CD4-positive, CD25-positive, alpha-beta regulatory T cell (primary cell): ENCODE measurements at places on chromosomes 2 and 18. TPM values are rescaled to one million over a fixed set of nuclear protein-coding genes. Genes with fewer than 3 reads are reported as not detected.

DNA sequence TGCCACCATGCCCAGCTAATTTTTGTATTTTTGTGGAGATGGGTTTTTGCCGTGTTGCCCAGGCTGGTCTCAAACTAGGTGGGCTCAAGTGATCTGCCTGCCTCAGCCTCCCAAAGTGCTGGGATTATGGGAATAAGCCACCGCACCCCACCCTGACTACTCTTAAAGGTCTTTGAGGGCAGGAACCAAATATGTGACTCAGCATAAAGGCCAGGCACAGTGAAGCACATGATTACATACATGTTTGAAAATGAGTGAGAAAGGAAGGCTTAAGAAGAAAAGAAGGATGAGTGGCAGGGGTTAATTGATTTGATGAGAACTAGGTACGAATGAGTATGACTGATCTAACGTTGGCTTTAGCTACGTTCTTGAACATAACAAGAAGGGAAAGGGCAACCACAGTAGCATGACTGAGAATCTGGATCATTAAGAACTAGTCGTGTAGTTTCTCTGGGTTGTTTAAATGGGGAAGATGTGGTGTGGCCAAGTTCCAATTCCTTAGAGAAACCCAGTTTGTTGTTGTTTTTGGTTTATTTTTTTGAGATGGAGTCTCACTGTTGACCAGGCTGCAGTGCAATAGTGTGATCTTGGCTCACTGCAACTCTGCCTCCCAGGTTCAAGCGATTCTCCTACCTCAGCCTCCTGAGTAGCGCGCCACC, 6.8 kb downstream of the RESP18 start:
- peaks cover 8% of the 10 kb centered on the region for H3K4me1 ChIP-seq
- DNase-seq: no peak
- peaks cover 15% of the 10 kb centered on the region for H3K27me3 ChIP-seq
- H3K4me3 ChIP-seq: no peak overlapping the region

- no peak overlapping the region for H3K4me3 ChIP-seq
- no peak overlapping the region for H3K27ac ChIP-seq
- no peaks in the 10 kb centered on the region for H3K27me3 ChIP-seq
These were observed 83.6 kb downstream of the RTTN start for GRCh38 chr18:70121842-70122241.

DNA sequence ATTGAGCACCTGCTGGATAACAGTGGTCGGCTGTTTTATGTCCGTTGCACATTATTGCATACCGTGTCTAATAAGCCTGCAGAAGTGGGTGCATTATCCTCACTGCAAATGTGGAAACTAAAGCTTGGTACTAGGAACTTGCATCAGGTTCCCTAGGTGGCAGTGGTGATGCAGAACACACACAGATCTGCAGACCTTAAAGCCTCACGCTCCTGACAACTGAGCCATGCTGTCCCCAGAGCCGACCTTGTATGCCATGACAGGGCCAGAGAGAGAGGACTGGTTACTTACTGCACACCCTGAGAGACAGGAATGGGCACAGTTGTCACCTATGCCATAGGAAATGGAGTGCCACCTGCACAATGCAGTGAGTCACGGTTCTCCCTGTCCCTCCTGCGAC, 151.8 kb downstream of the SH3RF3 start:
- no peak overlapping the region for H3K27ac ChIP-seq
- H3K4me1 ChIP-seq: no peaks in the 10 kb centered on the region
- no peaks in the 10 kb centered on the region for H3K27me3 ChIP-seq
- no peak for DNase-seq

DNA sequence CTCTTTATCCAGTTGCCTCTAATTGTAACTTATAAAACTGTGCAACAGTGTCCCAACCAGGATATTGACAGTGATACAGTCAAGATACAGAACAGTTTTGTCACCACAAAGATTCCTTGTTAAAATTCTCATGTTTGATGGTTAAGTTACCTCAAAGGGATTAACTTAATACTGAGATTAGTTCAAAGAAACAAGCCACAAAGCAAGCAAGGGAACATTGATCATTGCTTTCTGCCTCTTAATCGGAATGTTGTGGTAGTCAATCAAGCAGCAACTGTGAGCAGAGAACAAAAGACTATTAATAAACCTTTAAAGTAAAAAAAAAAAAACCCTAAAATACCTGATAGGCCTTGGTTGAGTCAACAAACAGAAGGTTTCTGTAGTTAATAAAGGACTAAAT, 352.3 kb downstream of the PARD3B start:
- no peaks in the 10 kb centered on the region for H3K4me1 ChIP-seq
- no peaks in the 10 kb centered on the region for H3K27me3 ChIP-seq
- no peak overlapping the region for H3K4me3 ChIP-seq
- no peak for DNase-seq
- H3K36me3 ChIP-seq: no peaks in the 10 kb centered on the region

DNA sequence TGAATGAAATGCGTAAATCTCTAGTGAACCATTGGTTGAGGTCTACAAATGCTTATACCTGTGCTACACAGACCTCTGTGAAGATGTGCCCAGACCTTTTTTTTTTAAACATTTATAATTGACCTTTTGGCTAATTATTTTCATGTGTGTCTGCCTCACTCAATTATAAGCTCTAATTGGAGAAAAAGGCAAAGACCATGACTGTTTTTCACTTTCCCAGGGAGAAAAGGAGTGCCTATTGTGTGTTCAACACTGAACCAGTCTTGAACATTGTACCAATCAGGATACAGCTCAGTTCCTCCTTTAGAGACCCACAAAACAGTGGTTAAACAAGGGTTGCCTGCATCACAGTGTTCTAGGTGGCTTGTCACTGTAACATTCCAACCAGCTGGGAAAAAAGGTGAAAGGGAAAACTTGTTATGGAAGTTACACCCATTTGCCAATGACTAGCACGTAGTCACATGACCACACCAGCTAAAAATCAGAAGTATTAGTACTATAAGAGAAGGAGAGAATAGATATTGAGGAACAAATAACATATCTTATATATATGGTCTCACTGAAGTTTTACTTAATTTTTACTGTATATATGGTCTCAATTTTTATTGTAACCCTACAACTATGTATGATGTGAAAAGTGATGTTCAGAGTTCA, 13.4 kb downstream of the TANK start:
- H3K4me1 ChIP-seq: peaks cover 42% of the 10 kb centered on the region
- peaks cover 21% of the 10 kb centered on the region for H3K36me3 ChIP-seq
- no peaks in the 10 kb centered on the region for H3K27me3 ChIP-seq
- no peak for DNase-seq

- peak overlapping the region; percentile 56 for H3K4me3 ChIP-seq
- peak overlapping the region; percentile 88 for H3K27ac ChIP-seq
- no peaks in the 10 kb centered on the region for H3K36me3 ChIP-seq
- peak; percentile 2 for DNase-seq
- peaks cover 33% of the 10 kb centered on the region for H3K4me1 ChIP-seq
These were observed 766 bp downstream of the PDE6D start for GRCh38 chr2:231780123-231780908.

CCDC138 gene
- 6.5 TPM for total RNA-seq

RBM45 gene
- 8.6 TPM for total RNA-seq

TMEM17 gene
- total RNA-seq: not detected
